ENCODE measurements at places on chromosomes 2 and 18.

GRCh38 chr2:3432693-3433338, 53.3 kb downstream of the TRAPPC12 start:
- no peak for DNase-seq

DNA sequence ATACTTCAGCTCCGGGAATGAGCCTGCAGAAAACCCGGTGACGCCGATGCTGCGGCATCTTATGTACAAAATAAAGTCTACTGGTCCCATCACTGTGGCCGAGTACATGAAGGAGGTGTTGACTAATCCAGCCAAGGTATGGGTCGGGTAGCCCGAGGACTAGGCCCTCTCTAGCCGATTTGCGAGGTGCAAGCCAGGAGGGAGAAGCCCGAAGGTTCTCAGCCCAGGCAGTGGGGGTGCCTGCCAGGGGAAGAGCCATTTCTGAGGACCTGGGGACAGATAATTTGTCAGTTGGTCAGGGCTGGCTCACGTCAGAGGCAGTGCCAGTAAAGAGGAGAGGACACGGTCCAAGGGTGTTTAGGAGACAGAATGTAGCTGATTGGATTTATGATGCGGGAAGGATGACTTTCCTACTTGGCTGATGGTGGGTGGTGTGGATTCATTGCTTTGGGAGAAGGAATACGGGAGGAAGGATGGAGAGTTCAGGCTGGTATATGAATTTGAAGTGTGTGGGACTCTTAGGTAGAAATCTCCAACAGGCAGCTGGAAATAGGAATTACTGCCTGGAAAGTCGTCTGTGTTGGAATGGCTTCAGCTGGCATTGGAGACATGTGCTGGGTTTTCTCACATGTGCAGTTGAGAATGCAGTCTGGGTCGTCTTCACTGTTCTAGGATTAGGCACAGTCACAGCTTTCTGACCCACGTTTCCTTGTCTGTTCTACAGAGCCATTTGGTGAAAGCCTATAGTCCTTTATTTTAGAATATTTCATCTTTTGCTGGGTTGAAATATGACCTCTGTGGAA, 874 bp downstream of the NDUFAF7 start:
- DNase-seq, result peak; percentile 57

DNA sequence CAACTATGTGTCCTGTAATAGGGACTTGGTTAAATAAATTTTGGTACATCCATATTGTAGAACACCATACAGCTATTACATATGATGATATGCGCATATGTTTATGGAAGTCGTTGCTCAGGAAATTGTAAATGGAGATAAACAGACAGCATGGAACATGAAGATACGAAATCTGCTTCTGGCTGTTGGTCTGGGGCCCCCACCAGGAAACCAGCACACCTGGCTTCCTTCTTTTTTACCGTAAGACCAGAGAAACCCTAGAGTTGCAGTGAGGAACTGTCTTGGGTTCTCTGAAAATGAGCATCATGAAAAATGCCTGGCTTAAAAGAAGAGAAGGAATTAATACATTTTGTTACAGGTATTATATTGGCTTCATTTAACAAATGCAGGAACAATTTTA, 40.8 kb downstream of the SPTBN1 start:
- DNase-seq, result no peak

- no peak for DNase-seq
Measured at GRCh38 chr2:142725386-142725785, 152.1 kb upstream of the KYNU start.

DNA sequence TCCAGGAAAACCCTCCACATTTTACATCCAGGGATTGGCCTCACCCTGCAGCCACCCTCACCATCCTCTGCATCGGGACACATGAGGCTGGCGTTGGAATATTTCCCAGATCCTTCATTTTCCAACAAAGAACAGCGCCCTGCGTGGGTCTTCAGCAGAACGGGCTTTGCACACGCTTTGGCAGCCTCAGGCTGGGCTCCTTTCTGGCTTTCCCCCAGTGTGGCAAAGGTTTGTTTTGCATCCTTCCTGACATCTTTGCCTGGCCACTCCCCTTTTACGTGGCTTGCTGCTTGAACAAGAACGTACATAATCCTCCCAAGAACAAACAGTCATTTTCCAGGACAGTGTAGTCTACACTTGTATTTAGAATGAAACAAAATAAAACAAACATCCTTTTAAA, 25.6 kb upstream of the GREB1 start:
- no peak for DNase-seq

GRCh38 chr2:218782528-218782844, 539 bp downstream of the CYP27A1 start:
- no peak for DNase-seq

GRCh38 chr2:115533081-115533480, 1090.6 kb downstream of the DPP10 start:
- DNase-seq, result no peak

- DNase-seq, result no peak
Measured at GRCh38 chr2:129252781-129253460, 726.5 kb upstream of the RAB6C start.

- DNase-seq, result no peak
Measured at GRCh38 chr18:75410611-75411010, 16.9 kb downstream of the SMIM21 start.

DNA sequence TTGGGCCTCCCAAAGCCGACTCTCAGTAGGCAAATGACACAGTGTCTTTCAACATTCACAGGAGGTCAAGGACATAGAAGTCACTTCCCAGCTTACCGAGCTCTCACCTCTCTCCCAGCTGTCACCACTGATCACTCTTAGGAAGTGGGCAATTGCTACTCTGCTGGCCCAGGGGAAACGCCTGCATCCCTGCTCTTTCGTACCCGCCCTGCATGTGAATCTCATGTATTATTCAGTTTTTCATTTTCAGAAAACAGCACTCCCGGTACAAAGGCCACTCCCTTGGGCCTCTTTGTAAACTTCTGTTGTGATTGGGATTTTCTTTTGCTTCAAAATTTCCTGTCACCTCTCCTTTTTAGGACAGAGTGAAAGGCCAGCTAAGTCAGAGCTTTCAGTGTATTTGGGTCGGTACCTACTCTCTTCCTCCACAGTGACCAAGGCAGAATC, 15.4 kb downstream of the MRPL44 start:
- DNase-seq, result no peak

- no peak for DNase-seq
Measured at GRCh38 chr2:30631051-30631671, 176.1 kb downstream of the CAPN13 start.

GRCh38 chr18:37346048-37346447, 219.6 kb downstream of the CELF4 start:
- DNase-seq, result no peak

- no peak for DNase-seq
Measured at GRCh38 chr2:10058251-10059015, 15.1 kb downstream of the KLF11 start.

GRCh38 chr2:113078350-113078839, 10.6 kb downstream of the IL1F10 start:
- DNase-seq, result no peak

DNA sequence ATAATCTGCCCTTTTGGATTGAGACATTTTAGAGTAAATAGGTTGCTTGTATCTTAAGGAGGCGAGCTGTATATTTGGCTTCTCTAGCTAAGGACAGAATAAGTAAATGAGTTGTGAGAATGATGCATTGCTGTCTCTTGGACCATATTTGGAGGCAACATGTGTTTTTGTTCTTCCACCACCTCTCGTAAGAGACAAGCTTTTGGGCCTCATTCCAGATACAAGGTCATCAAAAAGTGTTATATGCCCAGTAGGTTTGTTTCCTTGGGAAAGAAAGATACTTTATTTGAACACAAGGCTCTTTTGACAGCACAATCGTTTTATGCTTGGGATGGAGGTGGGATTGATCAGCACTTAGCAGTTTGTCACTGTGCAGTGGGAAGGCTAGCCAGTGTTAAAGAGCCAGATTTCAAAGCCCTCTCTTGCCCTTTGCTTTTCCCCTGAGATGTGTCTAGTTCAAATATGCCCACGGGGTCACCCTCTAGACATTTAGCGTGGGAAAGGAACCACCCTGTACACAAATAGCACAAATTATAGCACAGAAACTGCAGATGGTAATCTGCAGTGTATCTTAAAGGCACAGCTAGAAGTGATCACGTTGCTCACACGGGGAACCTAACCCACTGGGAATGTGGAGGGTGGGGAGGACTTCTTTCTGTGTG, 131.3 kb downstream of the MAP4K4 start:
- DNase-seq, result no peak

DNA sequence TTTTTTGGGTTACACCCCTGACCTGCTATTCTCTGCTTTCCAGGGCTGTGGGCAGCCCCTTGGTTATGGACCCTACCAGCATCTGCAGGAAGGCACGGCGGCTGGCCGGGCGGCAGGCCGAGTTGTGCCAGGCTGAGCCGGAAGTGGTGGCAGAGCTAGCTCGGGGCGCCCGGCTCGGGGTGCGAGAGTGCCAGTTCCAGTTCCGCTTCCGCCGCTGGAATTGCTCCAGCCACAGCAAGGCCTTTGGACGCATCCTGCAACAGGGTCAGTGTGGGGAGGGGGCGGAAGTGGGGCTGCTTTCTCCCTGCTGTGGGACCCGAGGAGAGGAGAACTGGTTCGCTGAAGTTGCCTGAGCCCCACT, 9.7 kb upstream of the WNT10A start:
- DNase-seq, result no peak

Measured in kidney (tissue), 22 donors.